A375 (cell line): ENCODE measurements at places on chromosomes 2 and 18. TPM values are rescaled to one million over a fixed set of nuclear protein-coding genes. Genes with fewer than 3 reads are reported as not detected.

HOXD4 gene
- 0.74 and 1.1 TPM in 2 replicates for total RNA-seq

FBXO48 gene
- total RNA-seq, result 0.23 and 0.34 TPM in 2 replicates

CFAP53 gene
- 0.16 and 0.87 TPM in 2 replicates for total RNA-seq

TMEM198 gene
- 4.2 and 4.3 TPM in 2 replicates for total RNA-seq

IL36G gene
- not detected in 2 replicates for total RNA-seq

KATNAL2 gene
- 1.5 and 3.3 TPM in 2 replicates for total RNA-seq

AQP12A gene
- total RNA-seq, result not detected in 2 replicates

CYP26B1 gene
- 1.6 and 2.3 TPM in 2 replicates for total RNA-seq

SGPP2 gene
- not detected in 2 replicates for total RNA-seq

ERFE gene
- 11.2 and 14.8 TPM in 2 replicates for total RNA-seq

NEURL3 gene
- total RNA-seq, result 0.11 and 0.19 TPM in 2 replicates

ZSWIM2 gene
- not detected in 2 replicates for total RNA-seq

SCN7A gene
- total RNA-seq, result 0.04 TPM in 1 of 2 replicates, not detected in the other

GATA6 gene
- 4.2 and 4.3 TPM in 2 replicates for total RNA-seq

TGIF1 gene
- total RNA-seq, result 60.6 and 67.9 TPM in 2 replicates

NEUROD1 gene
- not detected in 2 replicates for total RNA-seq

TXNDC2 gene
- 0.08 TPM in 1 of 2 replicates, not detected in the other for total RNA-seq

FN1 gene
- total RNA-seq, result 44.3 and 65.8 TPM in 2 replicates

DSC1 gene
- total RNA-seq, result not detected in 2 replicates

LDAH gene
- 11.1 and 13.9 TPM in 2 replicates for total RNA-seq

MRPL19 gene
- 48.7 and 62.4 TPM in 2 replicates for total RNA-seq

ATL2 gene
- total RNA-seq, result 62.4 and 73.7 TPM in 2 replicates

MAP3K19 gene
- not detected in 2 replicates for total RNA-seq

SLC16A14 gene
- not detected in 2 replicates for total RNA-seq

GKN1 gene
- not detected in 2 replicates for total RNA-seq

GPAT2 gene
- not detected in 2 replicates for total RNA-seq

SULT1C4 gene
- total RNA-seq, result not detected in 2 replicates

ATP6V1C2 gene
- total RNA-seq, result 0.13 and 0.60 TPM in 2 replicates

SLC11A1 gene
- 0.16 and 1.7 TPM in 2 replicates for total RNA-seq

MSH2 gene
- 47.2 and 48.1 TPM in 2 replicates for total RNA-seq

COL6A3 gene
- 7.3 and 8.0 TPM in 2 replicates for total RNA-seq

CDH19 gene
- 11.5 and 15.8 TPM in 2 replicates for total RNA-seq

INO80C gene
- total RNA-seq, result 5.6 and 9.5 TPM in 2 replicates

SRD5A2 gene
- total RNA-seq, result not detected in 2 replicates

B4GALT6 gene
- total RNA-seq, result 6.1 and 8.6 TPM in 2 replicates

TRABD2A gene
- 3.2 and 4.0 TPM in 2 replicates for total RNA-seq

ACVR1C gene
- total RNA-seq, result 0.05 TPM in 1 of 2 replicates, not detected in the other

PDCD1 gene
- total RNA-seq, result not detected in 2 replicates

MOCOS gene
- 54.0 and 55.7 TPM in 2 replicates for total RNA-seq

KCNK3 gene
- total RNA-seq, result 0.37 and 0.60 TPM in 2 replicates

RAB17 gene
- 16.2 and 20.9 TPM in 2 replicates for total RNA-seq

SP5 gene
- total RNA-seq, result not detected in 2 replicates

LIMS1 gene
- 43.7 and 44.6 TPM in 2 replicates for total RNA-seq

ASPRV1 gene
- 0.34 and 0.61 TPM in 2 replicates for total RNA-seq

STON1 gene
- total RNA-seq, result 1.3 and 1.7 TPM in 2 replicates

BOLL gene
- total RNA-seq, result not detected in 2 replicates

CPO gene
- not detected in 2 replicates for total RNA-seq

NT5DC4 gene
- total RNA-seq, result not detected in 2 replicates

CACNB4 gene
- total RNA-seq, result 0.11 and 0.34 TPM in 2 replicates

ABCG8 gene
- total RNA-seq, result not detected in 2 replicates

ATP8B1 gene
- not detected in 2 replicates for total RNA-seq

GBX2 gene
- total RNA-seq, result 1.4 and 1.5 TPM in 2 replicates

NT5C1B gene
- not detected in 2 replicates for total RNA-seq

STK39 gene
- total RNA-seq, result 3.8 and 5.2 TPM in 2 replicates

TMEM247 gene
- not detected in 2 replicates for total RNA-seq

DNER gene
- total RNA-seq, result 0.98 and 1.3 TPM in 2 replicates

CRYGD gene
- total RNA-seq, result not detected in 2 replicates
